ENCODE measurements at places on chromosomes 7 and 10. TPM values are rescaled to one million over a fixed set of nuclear protein-coding genes. Genes with fewer than 3 reads are reported as not detected.

Gene WDR91
- 3.1 TPM for total RNA-seq

Gene CHST15
- total RNA-seq, result 14.1 TPM

Gene PDE1C
- total RNA-seq, result 7.2 TPM

Gene CHAT
- total RNA-seq, result not detected

Gene ZNF33A
- total RNA-seq, result 6.9 TPM

Gene TSPAN13
- total RNA-seq, result 56.2 TPM

Gene STEAP1B
- total RNA-seq, result 47.8 TPM
